ENCODE measurements at places on chromosomes 7 and 10.

GRCh38 chr7:105639667-105640493 lies 58.6 kb upstream of the EFCAB10 start:
- DNase-seq = no peak

GRCh38 chr10:132941640-132942051 lies 724 bp downstream of the CFAP46 start:
- DNase-seq = no peak

- no peak for DNase-seq
Measured at GRCh38 chr7:55128693-55129394, 110.0 kb downstream of the EGFR start.

GRCh38 chr10:5968681-5969453 lies 8.5 kb downstream of the IL15RA start:
- DNase-seq = no peak

DNA sequence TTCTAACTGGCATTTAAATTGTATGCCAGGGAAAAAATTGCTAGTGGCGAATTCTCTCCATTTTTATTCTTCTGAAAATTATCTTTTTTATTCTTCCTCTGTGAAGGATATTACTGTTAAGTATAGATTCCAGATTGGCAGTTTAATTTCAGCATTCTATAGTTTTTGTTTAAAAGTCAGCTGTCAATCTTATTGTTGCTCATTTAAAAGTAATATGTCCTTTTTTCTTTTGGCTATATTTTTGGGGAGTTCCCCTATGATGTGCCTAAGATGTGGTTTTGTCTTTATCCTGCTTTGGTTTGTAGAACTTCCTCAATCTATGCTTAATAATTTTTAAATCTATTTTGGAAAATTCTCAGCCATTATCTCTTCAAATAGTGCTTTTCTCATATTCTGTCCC lies 135.9 kb downstream of the ARHGAP12 start:
- DNase-seq = no peak

GRCh38 chr10:86744067-86744725 lies 12.2 kb upstream of the BMPR1A start:
- DNase-seq = no peak

- no peak for DNase-seq
Measured at GRCh38 chr10:104424719-104425118, 71.1 kb downstream of the CFAP58 start.

- no peak for DNase-seq
Measured at GRCh38 chr7:48090095-48090805, 1.2 kb downstream of the UPP1 start.

DNA sequence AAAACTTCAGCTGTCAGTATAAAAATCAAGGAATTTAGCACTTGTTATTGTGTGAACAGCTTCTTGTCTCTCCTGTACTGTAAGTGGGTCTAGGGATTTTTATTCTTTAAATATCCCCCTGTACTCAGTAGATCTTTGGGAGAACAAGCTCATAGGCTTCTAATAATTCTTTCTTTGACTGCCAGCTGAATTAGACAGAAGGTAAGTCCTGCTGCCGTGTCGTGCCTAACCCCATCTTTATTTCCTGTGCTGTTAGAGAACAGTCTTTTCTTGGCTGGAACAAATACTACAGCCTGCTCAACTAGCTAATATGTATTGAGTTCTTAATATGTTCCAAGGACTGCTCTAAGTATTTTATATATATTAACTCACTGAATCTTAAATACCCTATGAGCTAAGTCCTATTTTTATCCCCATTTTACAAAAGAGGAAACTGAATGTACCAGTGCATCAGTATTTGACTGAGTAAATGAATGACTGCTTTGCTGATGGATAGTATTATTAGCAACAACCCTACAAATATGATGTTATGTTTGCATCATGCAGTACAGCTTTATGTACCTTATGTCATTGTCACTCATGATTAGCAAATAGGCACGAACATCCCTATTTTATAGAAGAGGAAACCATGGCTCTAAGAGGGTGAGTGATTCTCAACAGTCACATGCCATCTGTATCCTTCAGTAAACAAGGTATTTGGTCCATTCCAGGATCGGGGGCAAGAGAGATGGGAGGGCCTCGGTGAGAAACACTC lies 5.5 kb upstream of the DUSP5 start:
- DNase-seq = no peak

- DNase-seq = no peak
Measured at GRCh38 chr7:16816824-16817223, 12.0 kb upstream of the AGR2 start.

GRCh38 chr10:132869621-132870020 lies 72.7 kb downstream of the CFAP46 start:
- DNase-seq = no peak

GRCh38 chr7:126065766-126066165 lies 1136.1 kb upstream of the POT1 start:
- DNase-seq = no peak

GRCh38 chr10:50563906-50564305 lies 59.9 kb downstream of the SGMS1 start:
- DNase-seq = no peak

DNA sequence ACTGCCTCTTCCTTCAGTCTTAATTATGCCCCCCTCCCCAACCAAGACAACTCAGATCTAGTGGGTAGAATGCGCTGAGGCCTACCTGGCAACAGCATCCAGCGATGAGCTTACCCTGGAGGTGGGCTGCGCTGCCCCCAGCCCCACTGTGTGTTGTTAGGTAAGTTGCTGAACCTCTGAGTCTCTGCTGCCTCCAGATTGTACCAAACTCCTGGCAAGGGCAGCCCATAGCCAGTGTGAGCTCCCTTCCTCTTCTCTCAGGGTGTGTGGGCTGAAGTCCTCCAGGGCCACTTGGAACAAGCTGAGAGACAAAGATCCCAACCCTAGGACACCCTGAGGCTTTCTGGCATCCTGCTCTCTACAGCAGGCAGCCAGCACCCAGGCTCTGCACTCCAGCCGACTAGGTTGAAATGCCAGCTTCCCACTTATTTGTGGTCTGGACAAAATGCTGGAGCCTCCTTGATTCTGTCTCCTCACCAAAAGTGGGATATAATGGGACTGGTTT lies 135.3 kb downstream of the ARHGAP22 start:
- no peak for DNase-seq

DNA sequence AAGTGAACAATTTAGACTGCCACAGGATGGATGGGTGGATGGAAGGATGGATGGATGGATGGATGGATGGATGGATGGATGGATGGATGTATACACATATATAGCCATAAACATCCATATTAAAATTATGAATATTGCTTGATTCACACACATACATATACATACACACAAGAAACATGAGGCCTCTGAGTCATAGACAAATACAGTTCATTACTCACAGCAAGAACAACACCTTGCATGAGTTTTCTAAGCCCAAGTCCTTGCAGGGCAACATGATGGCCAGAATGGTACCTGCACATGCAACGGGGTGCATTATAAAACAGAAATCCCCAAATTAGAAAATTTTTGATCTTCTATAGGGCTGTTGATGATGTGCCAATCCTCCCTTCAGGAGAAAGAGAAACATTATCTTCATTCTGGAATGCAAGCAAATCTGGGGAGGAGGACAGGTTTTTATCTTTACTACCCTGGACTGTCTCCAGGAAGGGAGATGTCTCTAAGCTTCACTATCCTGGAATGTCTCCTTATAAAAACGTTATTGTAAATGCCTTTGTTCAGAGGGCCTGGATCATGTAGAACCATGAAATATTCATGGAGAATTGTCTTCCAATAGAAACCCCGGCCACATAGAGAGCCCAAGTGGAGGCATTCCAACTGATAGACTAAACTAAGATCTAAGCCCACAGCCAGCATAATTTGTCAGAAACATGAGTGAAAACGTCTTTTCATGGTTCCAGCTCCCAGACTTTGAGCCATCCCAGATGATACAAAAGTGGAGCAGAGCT lies 238.6 kb upstream of the LRRN3 start:
- no peak for DNase-seq

- no peak for DNase-seq
Measured at GRCh38 chr7:4958477-4959301, at the start of gene MMD2. TSS of gene MMD2 (minus strand) at chr7:4959187. CDS start at chr7:4959017, 170 bp downstream.

GRCh38 chr7:15005672-15006071 lies 103.1 kb upstream of the DGKB start:
- DNase-seq = no peak

GRCh38 chr10:42755028-42755451 lies 27.6 kb upstream of the BMS1 start:
- DNase-seq = no peak

DNA sequence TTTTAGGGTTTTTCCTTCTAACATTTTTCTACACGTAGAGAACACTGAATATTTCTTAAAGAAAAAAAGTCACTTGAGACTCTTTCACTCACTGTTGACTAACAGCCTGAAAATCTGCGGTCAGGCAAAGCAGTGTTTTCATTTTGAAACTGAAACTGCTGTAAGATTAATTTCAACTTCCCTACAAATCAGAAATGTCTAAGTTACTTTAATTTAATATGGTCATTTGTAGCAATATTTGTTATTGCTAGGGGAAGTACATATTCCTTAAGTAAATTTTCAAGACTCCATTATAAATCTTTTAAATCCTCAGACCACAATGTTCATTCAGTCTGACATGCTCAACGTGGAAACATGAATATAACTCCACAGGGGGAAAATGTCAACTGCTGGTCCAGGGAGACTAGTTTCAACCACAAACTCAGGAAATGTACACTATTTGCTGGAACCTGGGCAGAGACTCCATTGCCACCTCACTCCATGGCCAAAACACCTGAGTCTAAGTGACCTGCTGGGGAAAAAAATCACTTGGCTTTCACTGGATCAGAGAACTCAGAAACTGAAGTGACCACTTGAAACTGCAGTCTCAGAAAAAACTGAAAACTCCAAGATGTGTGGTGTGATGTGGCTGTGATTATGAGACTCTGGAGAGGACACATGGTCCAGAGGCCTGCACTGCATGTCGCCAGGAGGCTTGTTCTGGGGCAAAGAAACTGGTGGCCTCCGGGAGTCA lies 161.2 kb downstream of the TAX1BP1 start:
- DNase-seq = no peak

- no peak for DNase-seq
Measured at GRCh38 chr10:118596426-118597124, 1.1 kb upstream of the PRLHR start.

DNA sequence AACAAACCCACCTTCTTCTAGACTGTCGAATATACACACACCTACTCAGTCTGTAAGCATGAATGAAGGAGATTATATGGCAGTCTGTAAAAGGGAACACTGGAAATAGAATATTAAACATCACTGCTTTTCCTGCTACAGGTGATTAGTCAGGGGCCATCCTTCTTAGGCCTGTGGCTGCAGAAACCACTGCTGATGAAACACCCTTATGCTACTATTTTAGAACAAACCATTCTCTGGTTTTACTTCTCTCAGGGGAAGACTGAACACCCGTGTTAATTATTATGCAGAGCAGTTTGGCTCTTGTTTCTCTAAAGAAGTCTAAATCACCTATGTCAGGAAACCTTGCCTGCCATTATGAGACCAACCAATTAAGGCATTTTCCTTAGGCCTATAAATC lies 351.1 kb upstream of the KLF6 start:
- no peak for DNase-seq

- DNase-seq = no peak
Measured at GRCh38 chr10:71582019-71582418, 137.6 kb downstream of the C10orf105 start.
